NCI-H510A (cell line): ENCODE measurements at places on chromosomes 3 and 15.

DNA sequence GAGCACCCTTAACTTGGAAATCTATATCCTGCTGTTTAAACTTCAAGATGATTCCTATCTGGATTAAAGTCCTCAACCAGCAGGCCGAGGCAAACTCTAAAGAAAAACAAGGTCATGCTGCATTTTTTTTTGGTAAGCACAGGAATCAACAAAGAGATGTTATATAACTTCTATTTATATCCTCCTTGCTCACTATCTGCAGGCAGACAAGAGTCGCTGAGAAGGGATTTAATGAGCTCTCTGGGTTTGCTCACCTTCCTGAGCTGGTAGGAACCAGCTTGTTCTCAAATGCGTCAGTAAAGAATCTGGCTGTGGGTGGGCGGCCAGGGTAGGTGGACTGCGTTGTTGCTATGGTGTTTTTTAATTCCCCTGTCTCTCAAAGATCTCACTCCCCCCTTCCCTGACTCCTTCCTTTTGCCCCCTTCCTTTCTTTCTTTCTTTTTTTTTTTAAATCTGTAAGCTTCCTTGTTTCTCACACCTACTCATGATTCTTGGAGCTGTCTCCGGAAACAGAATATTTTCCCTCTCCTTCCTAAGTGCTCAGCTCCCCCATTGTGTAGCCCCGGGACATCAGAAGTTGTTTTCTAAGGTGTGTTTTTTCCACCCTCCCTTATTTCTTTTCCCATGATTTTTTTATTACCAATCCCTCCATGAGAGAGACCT lies 228.8 kb upstream of the BHLHE40 start:
- DNase-seq, result no peak

- DNase-seq, result no peak
Measured at GRCh38 chr3:67529337-67529736, 125.1 kb downstream of the SUCLG2 start.

DNA sequence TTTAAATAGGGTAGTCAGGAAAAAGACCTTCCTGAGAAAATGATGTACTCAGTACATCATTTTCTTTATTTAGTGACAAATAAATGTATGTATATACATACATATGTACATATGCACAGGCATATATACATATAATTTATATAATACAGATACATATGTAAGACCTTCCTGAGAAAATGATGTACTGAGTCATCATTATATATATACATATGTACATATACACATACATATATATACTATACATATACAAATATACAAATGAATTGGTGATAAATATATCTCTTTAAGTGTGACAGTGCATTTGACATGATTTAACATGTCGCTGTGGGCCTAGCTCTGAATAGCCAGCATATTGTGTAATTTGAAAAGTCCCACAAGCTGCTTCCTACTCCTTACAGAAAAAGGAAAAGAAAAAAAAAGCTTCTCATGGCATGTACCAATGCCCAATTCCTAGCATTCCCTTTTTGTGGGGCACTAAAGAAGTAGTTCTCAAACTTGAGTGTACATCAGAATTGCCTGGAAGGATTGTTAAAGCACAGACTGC lies 208.1 kb upstream of the UMPS start:
- no peak for DNase-seq

DNA sequence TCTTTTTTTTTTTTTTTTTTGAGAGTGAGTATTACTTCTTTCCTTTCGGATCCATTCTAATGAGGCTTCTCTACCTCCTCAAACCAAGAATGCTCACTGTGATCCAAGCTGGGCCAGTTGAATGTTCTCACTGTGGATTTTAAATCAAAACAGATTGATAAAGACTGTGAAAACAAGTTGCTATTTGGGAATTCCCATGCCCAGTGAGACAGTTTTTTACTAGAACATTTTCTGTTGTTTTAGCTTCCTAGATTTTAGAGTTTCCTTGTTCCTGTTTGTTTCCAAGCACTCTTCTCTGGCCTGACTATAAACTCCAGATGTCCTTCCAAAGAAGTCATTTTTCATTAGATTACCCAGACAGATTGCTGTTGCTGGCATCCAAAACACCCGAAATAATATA lies 60.1 kb upstream of the GALNT15 start:
- DNase-seq, result no peak

DNA sequence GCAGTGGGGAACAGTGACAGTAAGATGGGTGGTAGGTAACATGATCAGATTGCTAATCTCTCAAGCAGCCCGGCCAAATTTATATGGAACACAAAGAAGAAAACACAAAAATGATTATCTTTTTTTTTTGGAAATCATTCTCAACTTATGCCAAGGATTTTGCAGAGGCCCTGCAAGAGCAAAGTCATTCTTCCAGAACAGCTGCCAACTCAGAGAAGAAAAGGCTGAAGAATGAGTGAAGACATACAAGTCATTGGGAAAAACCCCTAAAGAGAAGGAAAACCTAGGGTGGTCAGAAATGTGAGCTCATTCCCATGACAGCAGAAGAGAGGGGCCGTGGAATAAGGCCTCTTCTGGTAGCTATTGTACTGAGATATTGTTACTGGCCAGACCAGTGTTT lies 246.7 kb downstream of the SHOX2 start:
- DNase-seq, result no peak

DNA sequence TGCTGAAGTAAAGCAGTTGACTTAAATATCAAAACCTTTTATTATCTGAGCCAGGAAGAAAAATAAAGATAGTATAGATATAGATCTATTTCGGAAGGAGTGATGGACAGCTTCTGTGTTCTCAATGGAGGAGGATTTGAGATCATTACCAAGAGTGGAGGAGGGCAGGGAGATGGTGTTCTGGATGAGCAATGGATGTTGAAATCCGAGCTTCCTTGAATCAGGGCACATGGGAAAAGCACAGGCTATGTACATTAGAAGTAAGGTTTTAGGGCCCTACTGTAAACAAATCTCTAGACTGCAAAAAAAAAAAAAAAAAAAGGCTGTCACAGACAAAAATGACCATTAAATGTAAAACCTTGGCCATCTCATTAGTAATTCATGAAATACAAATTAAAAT lies 43.2 kb downstream of the GTPBP8 start:
- no peak for DNase-seq

- DNase-seq, result no peak
Measured at GRCh38 chr3:112355307-112355687, 22.3 kb downstream of the CD200 start.

GRCh38 chr3:65846936-65847335 lies 191.8 kb downstream of the MAGI1 start:
- DNase-seq, result no peak

GRCh38 chr15:60400944-60401343 lies 3.2 kb upstream of the ANXA2 start:
- no peak for DNase-seq

- no peak for DNase-seq
Measured at GRCh38 chr15:45314960-45315359, 62.9 kb downstream of the SLC28A2 start.

GRCh38 chr3:26799679-26800317 lies 177.2 kb downstream of the LRRC3B start:
- DNase-seq, result no peak

GRCh38 chr3:102415553-102415952 lies 19.3 kb upstream of the ZPLD1 start:
- no peak for DNase-seq

GRCh38 chr3:159829539-159830227 lies 159.0 kb upstream of the IL12A start:
- DNase-seq, result peak; percentile 85

DNA sequence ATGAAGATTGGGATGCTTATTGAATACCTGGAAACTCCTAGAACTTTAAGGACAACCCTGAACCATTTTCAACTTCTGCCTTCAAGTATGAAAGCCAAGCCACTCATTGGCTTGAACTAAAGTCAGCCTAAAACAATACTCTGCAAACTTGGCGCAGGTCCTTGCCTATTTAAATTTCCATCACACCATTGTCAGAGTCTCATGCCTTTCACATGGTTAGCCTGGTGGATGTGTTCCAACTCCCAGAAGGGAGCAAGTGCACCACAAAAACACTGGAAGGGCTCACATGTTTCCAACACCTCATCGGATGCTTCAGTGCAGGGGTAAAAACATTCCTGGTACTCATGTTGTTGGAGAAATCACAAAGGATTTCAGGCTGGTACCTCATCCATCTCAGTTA lies 511.6 kb upstream of the MDFIC2 start:
- no peak for DNase-seq

DNA sequence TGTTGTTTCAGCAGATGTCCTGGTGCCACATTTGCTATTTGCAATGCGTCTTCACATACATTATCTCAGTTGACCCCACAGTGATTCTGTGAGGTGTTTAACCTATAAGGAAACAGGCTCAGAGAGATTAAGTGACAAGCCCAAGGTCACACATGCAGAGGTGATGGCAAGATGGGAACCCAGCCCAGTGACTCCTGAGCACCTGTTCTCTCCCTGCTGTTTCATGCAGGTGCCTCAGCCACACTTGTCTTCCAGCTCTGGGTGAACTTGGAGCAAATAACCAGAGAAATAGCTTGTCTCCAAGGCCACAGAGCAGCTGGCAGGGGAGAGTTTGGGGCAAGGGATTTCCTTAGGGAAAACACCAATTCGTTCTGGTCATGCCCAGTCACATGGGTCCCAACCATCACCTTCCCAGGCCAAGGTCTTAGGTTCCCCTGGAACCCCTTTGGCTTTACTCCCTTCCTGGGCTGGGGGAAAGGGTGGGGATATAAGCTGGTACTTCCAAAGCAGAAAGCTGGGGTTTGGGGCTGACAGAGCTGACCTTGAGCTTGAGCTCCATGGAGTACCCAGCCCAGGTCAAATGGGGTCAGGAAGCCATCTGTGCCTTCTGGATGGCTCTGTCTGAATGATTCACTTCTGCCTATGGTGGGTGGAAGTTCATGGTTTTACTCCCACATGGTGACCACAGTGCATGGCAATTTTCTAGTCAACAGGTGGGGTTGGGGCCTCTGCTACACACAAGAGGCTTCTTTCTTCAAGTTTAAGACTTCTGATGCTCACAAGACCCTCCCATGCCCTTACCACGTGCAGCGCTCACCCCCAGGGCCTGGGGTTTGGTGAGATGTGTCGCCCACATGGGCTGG lies 22.4 kb downstream of the LIPC start:
- DNase-seq, result no peak

DNA sequence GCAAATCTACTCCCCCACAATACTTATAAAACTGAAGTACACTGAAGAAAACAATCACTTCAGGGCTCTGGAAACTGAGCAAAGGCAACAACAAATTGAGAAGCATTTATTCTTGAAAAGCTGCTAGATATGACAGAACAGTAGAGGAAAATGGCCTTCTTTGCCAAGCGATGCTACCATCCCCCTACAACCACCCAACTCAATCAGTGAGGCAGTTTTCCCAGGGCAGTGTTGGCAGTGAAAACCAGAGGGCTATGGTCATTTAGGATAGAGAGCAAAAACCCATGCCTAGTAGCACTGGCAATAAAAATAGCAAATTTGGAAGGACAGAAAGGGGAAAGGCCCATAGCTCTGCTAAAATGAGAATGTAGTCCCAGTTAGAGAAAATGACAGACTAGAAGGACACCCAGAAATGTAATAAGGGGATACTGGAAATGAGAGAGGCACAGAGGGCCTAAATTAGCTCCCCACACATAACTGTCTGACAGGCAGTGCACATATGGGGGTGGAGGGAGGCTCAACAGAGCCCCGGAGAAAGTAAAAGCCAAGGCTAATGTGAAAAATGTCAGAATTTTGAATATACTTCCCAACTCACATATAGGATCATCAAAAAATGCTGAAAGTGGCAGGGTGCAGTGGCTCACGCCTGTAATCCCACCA lies 143.5 kb downstream of the GSK3B start:
- DNase-seq, result no peak

DNA sequence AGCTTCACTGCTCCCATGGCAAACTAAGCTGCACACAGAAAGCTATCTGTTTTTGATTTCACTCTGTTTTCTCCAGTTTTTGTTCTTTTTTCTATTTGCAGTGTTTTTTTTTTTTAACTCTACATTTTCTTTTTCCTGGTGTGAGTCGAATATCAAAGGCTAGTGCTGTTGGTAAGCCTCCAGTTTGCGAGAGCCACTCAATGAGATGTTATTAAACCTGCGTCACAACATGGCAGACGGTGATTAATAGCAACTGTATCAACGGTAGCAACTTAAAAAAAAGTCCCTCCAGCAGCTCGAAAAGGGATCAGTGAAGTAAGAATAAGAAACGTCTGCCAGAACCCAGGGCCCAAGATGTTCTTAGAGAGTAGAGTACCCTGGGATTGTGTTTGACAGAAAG lies 84.1 kb downstream of the MEIS2 start:
- no peak for DNase-seq

GRCh38 chr3:30535525-30535924 lies 70.9 kb upstream of the TGFBR2 start:
- DNase-seq, result no peak

- DNase-seq, result no peak
Measured at GRCh38 chr3:72298201-72299152, 513.5 kb upstream of the PROK2 start.

GRCh38 chr3:15055019-15055557 lies 10.0 kb downstream of the MRPS25 start:
- no peak for DNase-seq

- no peak for DNase-seq
Measured at GRCh38 chr15:88178631-88179030, 77.9 kb downstream of the NTRK3 start.

- DNase-seq, result no peak
Measured at GRCh38 chr15:23039917-23040281, 530 bp upstream of the TUBGCP5 start.

- DNase-seq, result no peak
Measured at GRCh38 chr3:13282358-13282985, 137.7 kb downstream of the NUP210 start.

DNA sequence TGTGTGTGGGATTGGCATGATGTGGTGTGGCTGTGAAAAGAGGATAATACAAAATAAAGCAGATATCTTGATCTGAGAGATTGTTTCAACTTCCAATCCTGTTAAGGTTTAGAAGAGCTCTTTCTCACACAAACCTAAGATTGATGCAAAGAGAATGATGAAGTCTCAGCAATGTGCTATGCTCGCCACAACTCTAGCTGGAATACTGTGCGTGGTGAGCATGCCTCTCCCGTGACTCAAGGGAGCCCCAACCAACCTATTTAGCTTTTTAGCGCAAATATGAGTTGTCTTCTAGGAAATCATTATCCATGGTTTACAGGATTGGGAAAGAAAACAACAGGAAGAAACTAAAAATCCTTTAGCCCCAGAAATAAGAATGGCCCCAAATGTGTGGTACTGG lies 28.5 kb downstream of the BTLA start:
- no peak for DNase-seq

DNA sequence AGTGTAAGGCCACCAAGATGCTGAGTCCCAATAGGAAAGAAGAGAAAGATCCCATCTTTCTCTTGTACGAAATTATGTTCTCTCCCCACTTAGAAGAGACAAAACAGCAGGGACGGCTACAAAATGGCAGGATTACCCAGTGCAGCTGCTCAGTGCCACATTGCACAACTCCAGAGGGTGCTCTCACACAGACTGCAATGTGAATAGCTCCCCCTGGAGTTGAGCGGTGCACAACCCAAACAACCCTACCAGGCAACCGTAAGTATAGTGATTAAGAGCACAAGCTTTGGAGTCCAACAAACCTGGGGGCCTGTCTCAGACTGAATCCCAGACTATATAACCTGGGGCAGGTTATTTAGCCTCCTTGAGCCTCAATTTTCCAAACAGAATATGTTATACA lies 3.1 kb upstream of the BHLHE40 start:
- no peak for DNase-seq

- DNase-seq, result peak; percentile 55
Measured at GRCh38 chr3:8307545-8308110, 194.0 kb upstream of the LMCD1 start.

- no peak for DNase-seq
Measured at GRCh38 chr3:117695871-117696645, 986.5 kb downstream of the TUSC7 start.

- no peak for DNase-seq
Measured at GRCh38 chr3:126540342-126540849, 16.4 kb downstream of the CHST13 start.
